ENCODE measurements at places on chromosomes 16 and 17. TPM values are rescaled to one million over a fixed set of nuclear protein-coding genes. Genes with fewer than 3 reads are reported as not detected.

The GAS2L2 gene
- polyA plus RNA-seq, result not detected

The KCNG4 gene
- not detected for polyA plus RNA-seq

The RMI2 gene
- 108 TPM for polyA plus RNA-seq

The SEPTIN12 gene
- polyA plus RNA-seq, result not detected

The PRSS36 gene
- 0.91 TPM for polyA plus RNA-seq

The NEK8 gene
- polyA plus RNA-seq, result 8.9 TPM

The SDR42E2 gene
- polyA plus RNA-seq, result 0.26 TPM

The ATP2A3 gene
- 8.2 TPM for polyA plus RNA-seq

The IL21R gene
- 0.83 TPM for polyA plus RNA-seq

The TSR3 gene
- 54.1 TPM for polyA plus RNA-seq

The SCIMP gene
- 0.24 TPM for polyA plus RNA-seq

The ZNF785 gene
- 4.9 TPM for polyA plus RNA-seq

The DCUN1D3 gene
- 8.5 TPM for polyA plus RNA-seq

The VMO1 gene
- polyA plus RNA-seq, result 0.40 TPM

The XYLT1 gene
- polyA plus RNA-seq, result 3.3 TPM

The CCDC40 gene
- polyA plus RNA-seq, result 7.6 TPM

The HBQ1 gene
- polyA plus RNA-seq, result 8.5 TPM

The GALR2 gene
- 0.50 TPM for polyA plus RNA-seq

The CD300LB gene
- polyA plus RNA-seq, result not detected

The KRT34 gene
- not detected for polyA plus RNA-seq

The CDH8 gene
- polyA plus RNA-seq, result 7.1 TPM

The DNAH17 gene
- polyA plus RNA-seq, result 2.2 TPM

The SLFN12 gene
- 3.5 TPM for polyA plus RNA-seq

The SLC52A1 gene
- polyA plus RNA-seq, result 0.21 TPM

The MYCBPAP gene
- polyA plus RNA-seq, result 1.7 TPM

The TRPV2 gene
- polyA plus RNA-seq, result 3.7 TPM

The HNF1B gene
- polyA plus RNA-seq, result not detected

The SMTNL2 gene
- polyA plus RNA-seq, result 3.1 TPM

The OR1A1 gene
- not detected for polyA plus RNA-seq

The SMIM36 gene
- polyA plus RNA-seq, result not detected

The KIF19 gene
- 0.36 TPM for polyA plus RNA-seq

The EFNB3 gene
- 4.5 TPM for polyA plus RNA-seq

The C16orf74 gene
- 19.1 TPM for polyA plus RNA-seq

The TBC1D3D gene
- not detected for polyA plus RNA-seq

The KREMEN2 gene
- polyA plus RNA-seq, result 4.9 TPM

Measured in GM23338 (cell line).